ENCODE measurements at places on chromosomes 6 and 20.

DNA sequence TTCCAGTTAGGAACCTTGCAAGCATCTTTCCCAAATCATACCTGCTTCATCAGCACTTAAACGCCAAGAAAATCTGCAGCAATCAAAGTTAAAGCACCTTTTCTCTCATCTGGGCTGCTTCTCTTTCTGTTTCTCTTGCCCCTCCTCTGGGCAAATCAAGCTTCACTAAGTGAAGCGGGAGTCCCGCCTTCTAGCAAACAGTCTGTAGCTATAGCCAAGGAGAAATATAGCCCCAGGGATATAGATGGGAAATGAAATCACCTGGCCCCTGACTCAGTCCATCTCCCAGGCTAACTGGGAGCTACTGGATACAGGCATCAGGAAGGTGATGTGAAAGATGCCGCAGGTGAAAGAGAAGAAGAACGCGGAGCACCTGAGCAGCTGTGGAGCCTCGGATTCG lies 481.9 kb downstream of the C6orf118 start:
- DNase-seq: no peak

DNA sequence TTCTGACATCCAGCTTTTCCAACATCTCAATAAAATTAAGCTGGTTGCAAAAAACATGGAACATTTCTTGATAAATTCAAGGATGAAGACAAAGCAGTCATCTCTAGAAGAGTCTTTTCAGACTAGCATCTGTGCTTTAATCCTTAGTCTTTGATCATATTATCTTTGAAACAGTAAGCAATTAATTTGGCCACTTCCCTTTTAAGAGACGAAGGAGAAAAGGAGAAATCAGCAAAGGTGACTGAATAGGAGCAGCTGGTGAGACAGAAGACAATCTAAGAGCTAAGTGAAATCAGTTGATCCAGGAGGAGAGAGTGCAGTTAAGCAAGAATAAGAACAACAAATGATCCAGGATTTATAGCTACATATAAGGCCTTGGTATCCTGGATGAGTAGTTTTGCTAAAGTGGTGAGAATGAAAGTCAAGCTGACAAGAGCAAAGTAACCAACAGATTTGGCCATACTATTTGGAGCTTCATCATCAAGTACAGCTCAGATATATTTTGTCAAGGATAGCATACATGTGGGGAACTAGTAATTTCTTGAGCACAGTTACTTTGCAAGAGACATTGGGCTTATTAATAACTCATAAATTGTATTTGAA lies 215.5 kb downstream of the ADGB start:
- no peak for DNase-seq

GRCh38 chr6:123343836-123344235 lies 292.9 kb downstream of the TRDN start:
- DNase-seq: no peak

- no peak for DNase-seq
These were observed 26.8 kb upstream of the MMP24 start for GRCh38 chr20:35199740-35200139.

DNA sequence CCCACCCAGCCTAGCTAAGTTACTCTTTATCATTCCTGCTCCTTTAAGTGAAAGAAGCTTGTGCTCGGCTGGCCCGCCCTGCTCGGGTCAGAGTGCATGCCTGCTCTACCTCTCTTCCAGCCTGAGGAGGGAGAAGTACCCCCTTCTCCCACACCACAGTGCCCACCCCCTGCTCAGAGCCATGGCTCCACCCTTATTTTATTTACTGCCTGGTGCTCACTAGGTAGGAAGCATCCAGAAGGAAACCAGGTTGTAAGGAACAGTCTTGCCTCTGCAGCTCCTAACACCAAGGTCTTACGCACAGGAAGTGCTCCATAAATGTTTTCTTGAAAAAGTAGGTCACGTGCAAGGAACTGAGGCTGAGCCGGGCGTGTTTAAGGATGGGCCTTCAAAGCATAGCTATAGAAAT lies 105.7 kb upstream of the SNX9 start:
- DNase-seq: no peak

- DNase-seq: no peak
These were observed 116.0 kb upstream of the SLC35B3 start for GRCh38 chr6:8551386-8551785.

DNA sequence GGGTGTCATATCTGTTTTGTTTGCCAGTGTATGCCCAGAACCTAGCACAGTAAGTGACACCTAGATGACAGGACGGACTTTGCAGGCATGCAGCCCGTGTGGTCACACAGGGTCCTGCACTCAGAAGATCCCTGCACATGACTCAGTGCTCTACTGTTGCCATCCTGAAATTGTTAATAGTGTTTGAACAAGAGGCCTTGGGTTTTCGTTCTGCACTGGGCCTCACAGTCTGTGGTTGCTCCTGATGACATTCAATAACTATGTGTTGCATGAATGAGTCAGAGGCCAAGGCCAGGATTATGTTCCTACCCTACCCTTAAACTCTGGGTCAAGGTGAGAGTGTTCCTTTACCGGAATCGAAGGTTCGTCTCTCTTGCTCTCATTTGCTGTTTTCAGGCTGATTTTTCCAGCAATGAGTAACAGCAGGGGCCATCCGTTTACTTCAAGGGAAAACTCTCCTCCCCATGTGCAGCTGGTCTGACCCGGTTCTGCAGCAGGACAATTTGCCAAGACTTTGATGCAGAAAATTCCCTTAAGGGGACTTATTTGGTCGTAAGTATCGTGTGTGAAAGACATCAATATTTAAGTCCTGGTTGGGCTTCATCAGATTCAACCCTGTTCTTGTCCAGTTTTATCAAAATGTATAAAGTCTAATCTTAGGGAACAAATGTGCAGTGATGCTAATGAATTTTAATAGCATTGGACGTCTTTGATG lies 13.0 kb upstream of the PFDN4 start:
- no peak for DNase-seq

All from pancreas (tissue), 10 donors.